ENCODE measurements at places on chromosomes 7 and 10.

- DNase-seq: no peak
These were observed 101.5 kb downstream of the RNF216 start for GRCh38 chr7:5679813-5680473.

DNA sequence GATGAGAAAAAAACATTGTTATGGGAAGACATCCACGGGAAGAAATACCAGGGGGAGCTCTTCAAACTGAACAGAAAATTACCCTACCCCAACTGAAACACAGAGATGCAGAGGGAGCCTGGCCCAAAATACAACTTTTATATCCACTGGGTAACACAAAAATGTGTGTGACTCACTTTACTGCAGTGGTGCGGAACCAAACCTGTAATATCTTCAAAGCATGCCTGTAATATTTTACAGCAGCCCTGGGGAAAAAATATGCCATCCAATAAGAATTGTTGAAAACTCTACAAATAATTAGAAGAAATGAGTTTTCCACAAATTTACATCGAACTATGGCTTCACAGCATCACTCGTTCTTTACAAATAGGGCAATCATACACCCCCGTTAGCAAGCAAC is 49.8 kb upstream of the SRRM3 start:
- no peak for DNase-seq

GRCh38 chr10:27373566-27374160 is 130.4 kb upstream of the RAB18 start:
- no peak for DNase-seq

DNA sequence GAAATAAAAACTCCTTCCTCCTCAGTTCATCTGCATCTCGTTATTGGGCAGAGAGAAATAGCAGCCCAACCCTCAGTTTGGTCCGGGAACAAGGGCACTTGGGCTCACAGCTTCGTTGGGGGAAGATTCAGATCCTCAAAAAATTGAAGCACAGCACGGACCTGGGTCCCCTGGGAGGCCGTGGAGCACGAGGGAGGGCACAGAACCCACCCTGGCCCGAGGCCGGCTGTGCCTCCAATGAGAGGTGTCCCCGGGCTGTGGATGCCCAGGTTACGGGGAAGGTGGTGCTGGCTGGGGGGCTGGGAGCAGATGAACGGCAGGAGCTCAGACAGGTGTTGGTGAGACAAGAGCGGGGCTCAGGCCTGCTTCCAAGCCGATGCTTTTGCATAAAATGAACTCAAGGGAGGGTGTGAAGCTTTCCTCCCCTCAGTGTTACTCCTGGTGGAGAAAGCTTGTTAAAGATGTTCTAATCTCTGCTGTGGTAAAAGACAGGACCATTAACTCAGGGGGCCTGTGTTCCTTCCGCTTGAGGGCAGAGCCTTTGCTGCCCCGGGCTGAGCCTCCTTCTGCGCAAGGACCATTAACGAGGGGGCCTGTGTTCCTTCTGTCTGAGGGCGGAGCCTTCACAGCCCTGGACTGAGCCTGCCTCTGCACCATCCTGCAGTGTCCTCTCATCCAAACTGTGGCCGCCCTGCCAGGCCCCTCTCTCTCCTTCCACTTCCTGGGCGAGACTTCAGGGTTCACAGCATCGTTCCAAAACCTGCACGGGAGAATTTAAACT is 302.2 kb downstream of the ADARB2 start:
- no peak for DNase-seq

DNA sequence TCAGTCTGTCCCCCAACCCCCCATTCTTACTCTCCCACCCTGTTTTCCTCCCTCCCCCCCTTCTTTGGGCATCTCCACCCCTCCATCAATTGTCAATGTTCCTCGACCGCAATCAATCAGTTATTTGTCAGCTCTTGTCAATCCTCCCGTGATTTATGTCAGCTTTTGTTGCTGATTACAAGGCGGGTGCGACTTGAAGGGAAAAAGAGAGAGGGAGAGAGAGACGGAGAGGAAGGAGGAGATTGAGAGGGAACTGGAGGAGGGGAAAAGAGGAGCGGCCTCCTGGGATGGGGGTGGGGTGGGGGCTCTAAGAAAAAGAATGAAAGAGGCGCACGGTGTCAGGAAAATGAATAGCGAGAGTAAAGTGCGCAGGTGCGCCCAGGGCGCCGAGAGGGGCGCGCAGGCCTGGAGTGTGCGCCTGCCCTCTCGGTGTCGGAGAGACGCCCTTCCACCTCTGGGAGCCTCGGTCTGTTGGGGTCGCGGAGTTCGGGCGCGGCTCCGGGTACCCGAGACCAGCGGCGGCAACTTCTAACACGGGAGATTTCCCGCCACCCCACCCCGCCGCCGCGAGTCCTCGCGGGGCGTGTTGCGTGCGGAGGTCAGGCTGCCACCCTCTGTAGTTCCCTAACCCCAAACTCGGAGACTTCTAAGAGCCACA is 1.1 kb upstream of the ZNF503 start:
- DNase-seq: peak; percentile 70

DNA sequence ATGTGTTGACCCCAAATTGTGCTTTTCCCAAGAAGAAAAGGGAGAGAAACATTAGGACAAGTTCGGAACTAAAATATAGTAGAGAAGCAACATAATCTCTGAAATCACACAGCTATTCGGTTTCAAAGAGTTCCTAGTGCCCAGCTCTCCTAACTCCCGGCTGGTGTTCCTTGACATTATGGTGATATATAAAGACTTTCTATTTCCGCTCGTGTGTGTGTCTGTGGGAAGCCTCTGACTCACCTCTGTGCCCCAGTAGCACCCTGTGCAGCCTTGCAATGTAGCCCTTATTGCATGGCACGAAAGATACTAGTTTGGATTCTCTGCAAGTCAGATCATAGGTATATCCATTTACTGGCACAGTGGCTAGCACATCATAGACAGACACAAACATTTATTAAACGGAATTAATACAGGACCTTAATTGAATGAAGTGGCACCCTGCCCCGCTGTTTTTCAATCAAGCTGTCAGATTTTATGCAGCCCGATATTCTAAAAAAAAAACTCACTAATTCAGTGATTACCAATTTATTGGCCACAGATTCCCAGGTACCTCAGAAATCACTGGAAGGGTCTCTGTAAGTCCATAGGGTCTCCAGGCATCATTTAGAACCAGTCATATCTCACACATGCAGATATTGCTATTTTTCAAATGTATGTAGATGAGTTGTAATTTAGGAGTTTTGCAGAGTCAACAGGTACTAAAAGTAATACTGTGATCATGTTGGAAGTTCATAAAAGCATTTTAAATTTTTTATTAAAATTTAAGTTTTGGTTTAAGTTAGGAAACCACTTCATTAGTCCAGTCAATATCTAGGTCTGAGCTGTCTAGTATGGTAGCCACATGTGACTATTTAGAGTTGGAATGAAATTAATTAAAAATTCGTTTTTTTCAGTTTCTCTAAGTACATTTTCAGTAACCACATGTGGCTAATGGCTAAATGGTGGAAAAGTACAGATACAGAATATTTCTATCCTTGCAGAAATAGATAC is 43.3 kb downstream of the SFTPD start:
- no peak for DNase-seq

All from suprapubic skin (tissue), 4 donors.